ENCODE measurements at places on chromosomes 3 and 15. TPM values are rescaled to one million over a fixed set of nuclear protein-coding genes. Genes with fewer than 3 reads are reported as not detected.

DNA sequence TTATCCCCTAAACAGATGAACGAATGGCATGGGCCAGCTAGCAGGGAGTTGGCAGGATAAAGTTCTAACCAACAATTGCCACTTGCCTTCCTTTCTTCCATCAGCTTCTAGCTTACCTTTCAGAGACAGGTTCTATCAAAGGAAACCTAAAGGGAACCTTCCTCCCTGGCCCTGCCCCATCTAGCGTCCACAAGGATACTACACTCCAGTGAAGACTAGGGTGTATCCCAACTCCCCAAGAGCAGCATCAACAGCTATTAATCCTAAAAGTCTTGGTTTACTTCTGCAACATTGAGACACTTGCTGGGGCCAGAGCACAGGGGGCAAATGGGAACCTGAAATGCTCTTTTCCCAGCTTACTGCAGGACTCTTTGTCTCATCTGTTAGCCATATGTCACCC, 37.0 kb upstream of the TMC3 start:
- no peaks in the 10 kb centered on the region for H3K36me3 ChIP-seq
- H3K4me1 ChIP-seq = no peaks in the 10 kb centered on the region
- H3K4me3 ChIP-seq = no peak overlapping the region

GRCh38 chr3:99520513-99520912, 117.9 kb upstream of the COL8A1 start:
- H3K27ac ChIP-seq = no peak overlapping the region
- peak; percentile 43 for DNase-seq
- H3K4me3 ChIP-seq = no peak overlapping the region
- H3K4me1 ChIP-seq = no peaks in the 10 kb centered on the region
- H3K27me3 ChIP-seq = no peaks in the 10 kb centered on the region
- no peaks in the 10 kb centered on the region for H3K36me3 ChIP-seq

DNA sequence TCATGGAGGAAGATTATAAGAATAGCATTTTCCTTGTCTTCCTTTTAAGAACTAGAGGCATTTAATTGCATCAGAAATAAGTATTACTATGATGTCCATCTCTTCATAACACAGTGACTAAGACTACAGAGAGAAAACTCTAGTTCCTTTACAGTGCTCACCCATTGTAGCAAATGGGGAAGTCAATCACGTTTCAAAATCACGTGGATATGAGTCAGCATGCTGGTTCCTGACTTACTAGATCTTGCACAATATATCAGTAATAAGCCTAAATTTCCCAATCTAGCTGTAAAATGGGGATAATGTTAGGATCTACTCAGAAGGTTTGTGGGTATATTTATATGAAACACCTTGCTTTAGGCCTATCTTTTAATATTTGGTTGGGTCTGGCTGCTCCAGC, 254.8 kb upstream of the EOMES start:
- no peaks in the 10 kb centered on the region for H3K4me1 ChIP-seq
- 0 out of 2 replicates have a peak, but pooled peaks cover 4% of the 10 kb centered on the region for H3K27me3 ChIP-seq
- H3K4me3 ChIP-seq = no peak overlapping the region
- no peaks in the 10 kb centered on the region for H3K36me3 ChIP-seq

DNA sequence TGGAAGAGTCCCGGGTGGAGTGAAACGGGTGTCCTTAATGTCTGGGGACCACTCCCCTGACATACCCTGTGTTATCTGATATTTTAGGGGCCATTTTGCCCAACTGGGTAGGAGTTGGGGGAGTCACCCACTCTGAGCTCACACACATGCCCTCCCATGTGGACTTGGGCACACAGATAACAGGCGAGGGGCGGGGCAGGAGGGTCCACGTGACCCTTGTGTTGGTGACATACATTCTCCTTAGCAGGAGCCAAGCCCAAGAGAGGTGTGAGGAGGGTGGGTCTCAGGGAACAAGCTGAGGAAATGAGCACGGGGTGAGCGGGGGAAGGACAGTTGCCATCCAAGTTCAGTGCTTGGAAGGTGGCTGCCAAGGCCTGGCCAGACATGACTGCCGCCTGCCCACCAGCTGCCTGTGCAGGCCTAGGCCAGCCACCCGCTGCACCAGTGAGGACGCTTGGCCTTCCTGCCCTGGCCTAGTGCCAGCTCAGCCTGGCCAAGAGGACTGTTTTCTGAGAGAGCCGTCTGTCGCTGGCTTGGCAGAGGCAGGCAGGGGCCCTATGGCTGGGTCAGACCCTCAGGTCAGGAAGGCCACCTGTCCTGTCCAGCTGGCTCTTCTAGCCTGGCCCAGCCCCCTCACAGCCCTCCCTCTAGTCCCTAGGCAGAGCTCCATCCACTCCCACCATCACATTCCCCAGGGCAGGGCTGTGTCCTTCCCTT, 31.3 kb upstream of the TMEM115 start:
- peak; percentile 39 for DNase-seq
- no peak overlapping the region for H3K27ac ChIP-seq
- H3K4me3 ChIP-seq = no peak overlapping the region
- no peaks in the 10 kb centered on the region for H3K36me3 ChIP-seq
- peaks cover 4% of the 10 kb centered on the region for H3K27me3 ChIP-seq

DNA sequence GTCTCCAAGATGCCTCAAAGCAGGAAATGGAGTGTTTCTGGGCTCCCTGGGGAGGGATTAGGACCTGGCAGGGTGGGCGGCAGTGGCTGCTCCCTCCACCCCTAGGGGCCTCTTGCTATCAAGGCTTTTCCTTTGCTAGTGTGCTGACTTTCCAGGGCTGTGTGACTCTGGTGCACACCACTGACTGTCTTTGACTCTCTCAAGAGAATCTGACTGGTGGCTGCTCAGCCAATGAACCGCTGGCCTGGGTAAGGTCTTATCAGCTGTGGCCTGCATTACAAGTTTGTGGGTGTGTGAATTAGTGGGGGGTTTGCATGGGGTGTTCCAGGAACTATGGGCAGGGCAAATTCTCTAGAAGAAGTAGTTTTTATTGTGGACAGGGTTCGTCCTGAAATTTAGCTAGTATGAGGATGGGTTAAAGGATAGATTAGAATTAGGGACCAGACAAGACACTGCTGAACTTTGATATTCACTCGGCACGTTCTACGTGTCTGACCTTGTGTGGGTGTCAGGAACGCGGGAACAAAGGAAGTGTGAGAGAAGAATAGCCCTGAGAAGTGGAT, 29.5 kb downstream of the SIAH2 start:
- no peaks in the 10 kb centered on the region for H3K27me3 ChIP-seq
- H3K36me3 ChIP-seq = no peaks in the 10 kb centered on the region

GRCh38 chr3:147132168-147132567, 274.2 kb downstream of the ZIC4 start:
- no peak for DNase-seq
- H3K36me3 ChIP-seq = no peaks in the 10 kb centered on the region
- H3K27me3 ChIP-seq = no peaks in the 10 kb centered on the region
- H3K4me3 ChIP-seq = no peak overlapping the region

- H3K4me1 ChIP-seq = no peaks in the 10 kb centered on the region
- H3K4me3 ChIP-seq = no peak overlapping the region
- no peaks in the 10 kb centered on the region for H3K36me3 ChIP-seq
- no peaks in the 10 kb centered on the region for H3K27me3 ChIP-seq
These were observed 8.3 kb upstream of the PDCD6IP start for GRCh38 chr3:33790091-33790490.

- no peak overlapping the region for H3K4me3 ChIP-seq
- no peak for DNase-seq
- H3K36me3 ChIP-seq = no peaks in the 10 kb centered on the region
- H3K27ac ChIP-seq = no peak overlapping the region
- no peaks in the 10 kb centered on the region for H3K4me1 ChIP-seq
These were observed 559.0 kb upstream of the GOLIM4 start for GRCh38 chr3:168654700-168655099.

STAB1 gene
- not detected for total RNA-seq

TLR9 gene
- total RNA-seq = not detected

EIF2A gene
- total RNA-seq = 130 TPM

Measured in SJCRH30 (cell line).